Hematopoietic multipotent progenitor cell treated with erythropoietin and hydrocortisone succinate and interleukin-3 and kit ligand, for 17 days (in vitro differentiated cells): ENCODE measurements at places on chromosomes 12 and 14.
A peak's percentile ranks its signal among the peaks of the same experiment; 100 is the strongest.

DNA sequence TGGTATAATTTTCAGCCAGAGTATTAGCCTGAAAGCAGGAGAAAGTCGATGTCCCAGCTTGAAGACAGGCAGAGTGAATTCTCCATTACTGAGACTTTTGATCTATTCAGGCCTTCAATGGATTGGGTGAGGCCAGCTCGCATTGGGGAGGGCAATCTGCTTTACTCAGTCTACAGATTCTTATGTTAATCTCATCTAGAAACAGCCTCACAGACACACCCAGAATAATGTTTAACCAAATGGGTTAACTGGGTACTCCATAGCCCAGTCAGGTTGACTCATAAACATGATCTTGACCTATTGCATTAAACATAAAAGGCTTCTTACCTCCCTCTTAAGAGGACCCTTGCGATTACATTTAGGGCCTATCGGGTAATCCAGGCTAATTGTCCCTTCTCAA lies 118.0 kb downstream of the KTN1 start:
- DNase-seq, result no peak

DNA sequence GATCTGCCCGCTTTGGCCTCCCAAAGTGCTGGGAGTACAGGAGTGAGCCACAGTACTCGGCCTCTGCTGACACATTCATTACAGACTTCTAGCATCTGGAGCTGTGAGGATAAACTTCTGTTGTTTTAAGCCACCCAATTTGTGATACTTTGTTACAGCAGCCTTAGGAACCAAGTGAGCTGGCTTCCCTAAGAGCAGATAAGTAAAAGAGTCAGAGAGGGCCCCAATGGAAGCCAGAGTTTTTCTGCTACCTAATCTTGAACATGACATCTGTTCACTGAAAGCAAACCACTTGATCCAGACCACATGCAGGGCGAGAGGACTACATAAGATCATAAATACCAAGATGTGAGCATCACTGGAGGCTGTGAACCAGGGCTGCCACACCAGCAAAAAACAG lies 3.7 kb upstream of the MAPKAPK5 start:
- no peak for DNase-seq

DNA sequence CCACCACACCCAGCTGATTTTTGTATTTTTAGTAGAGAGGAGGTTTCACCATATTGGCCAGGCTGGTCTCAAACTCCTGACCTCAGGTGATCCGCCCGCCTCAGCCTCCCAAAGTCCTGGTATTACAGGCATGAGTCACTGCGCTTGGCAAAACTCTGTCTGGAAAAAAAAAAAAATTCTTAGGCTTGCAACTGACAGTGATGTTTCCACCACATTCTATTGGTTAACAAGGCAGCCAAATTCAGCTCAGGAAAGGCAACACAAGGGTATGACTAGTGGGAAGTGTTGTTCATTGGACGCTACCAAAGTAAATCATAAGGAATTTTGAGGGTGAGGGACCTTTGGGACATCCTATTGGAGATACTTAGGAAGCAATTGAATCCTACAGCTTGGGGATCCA lies 2.9 kb upstream of the SBNO1 start:
- DNase-seq, result no peak

GRCh38 chr12:116533343-116534251 lies 25.6 kb upstream of the MAP1LC3B2 start:
- peak; percentile 80 for DNase-seq

- DNase-seq, result no peak
These were observed 27.3 kb downstream of the SLC25A47 start for GRCh38 chr14:100350276-100350926.

- no peak for DNase-seq
These were observed 877.7 kb downstream of the SLC6A15 start for GRCh38 chr12:84034871-84035270.

DNA sequence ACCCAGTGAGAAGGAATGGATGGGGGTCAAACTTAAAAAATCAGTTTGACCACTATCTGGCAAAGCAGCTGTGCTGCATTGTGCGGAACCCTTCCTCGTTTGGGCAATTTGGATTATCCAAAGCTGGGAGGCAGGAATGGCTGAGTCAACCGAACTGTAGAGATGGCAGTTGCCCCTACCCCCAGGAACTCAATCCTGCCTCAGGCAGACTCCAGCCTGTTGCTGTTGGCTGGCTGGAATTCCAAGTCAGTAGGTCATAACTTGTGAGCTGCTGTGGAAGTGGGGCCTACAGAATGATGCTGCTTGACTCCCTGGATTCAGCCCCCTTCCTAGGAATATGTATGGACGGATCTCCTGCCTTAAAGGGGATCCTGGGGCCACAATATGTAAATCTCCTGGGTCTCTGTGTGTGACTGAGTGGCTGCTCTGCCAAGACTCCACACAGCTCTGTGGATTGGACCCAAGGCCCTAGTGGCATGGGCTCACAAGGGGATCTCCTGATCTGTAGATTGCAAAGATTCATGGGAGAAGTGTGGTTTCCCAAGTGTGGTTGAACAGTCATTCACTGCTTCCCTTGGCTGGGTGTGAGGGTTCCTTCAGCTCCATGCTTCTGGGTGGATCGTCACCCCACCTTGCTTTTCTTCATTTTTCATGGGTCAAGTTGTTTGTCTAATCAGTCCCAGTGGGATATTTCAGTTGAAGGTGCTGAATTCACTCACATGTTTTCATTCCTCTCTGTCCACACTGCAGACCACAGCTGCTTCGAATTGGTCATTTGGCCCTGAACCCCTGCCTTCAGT lies 19.2 kb downstream of the LUM start:
- no peak for DNase-seq

- DNase-seq, result no peak
These were observed 6.6 kb downstream of the P2RX7 start for GRCh38 chr12:121139286-121139685.

- DNase-seq, result no peak
These were observed 292.3 kb downstream of the FUT8 start for GRCh38 chr14:65704850-65705249.

DNA sequence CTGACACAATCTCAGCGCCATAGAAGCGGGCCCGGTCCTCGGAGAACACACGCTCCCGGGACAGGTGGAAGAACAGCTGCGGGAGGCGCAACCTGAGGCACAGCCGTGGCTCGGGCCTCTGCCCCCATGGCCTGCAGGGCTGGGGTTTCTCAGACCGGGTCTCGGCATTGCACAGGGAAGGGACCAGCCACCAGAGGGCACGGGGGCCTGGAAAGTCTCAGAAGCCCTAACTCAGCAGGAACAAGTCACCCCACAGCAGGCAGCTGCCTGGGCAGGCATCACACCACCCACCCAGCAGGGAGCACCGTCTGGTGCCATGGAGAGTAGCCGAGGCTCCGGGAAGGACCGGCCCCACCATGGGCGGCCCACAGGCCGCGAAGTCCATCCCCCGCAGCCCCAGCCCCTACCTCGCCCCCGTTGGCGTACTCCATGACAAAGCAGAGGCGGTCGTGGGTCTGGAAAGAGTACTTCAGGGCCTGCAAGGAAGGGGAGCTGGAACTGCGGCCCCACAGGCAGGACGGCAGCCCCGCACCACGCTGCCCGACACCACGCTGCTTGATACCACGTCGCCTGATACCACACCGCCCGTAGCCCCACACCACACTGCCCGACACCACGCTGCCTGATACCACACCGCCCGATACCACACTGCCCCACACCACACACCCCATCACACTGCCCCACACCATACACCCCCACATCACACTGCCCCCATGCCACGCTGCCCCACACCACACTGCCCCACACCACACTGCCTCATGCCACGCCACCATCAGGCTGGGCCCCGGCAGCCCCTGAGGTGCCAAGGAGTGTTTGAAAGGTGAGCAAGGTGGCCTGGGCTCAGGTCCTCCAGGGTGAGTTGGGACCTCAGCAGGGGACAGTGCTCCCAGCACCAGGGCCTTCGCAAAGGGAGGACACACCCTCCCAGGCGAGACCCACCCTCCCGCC lies 20.8 kb downstream of the SIVA1 start:
- DNase-seq, result no peak

GRCh38 chr12:117592588-117593305 lies 231.3 kb upstream of the NOS1 start:
- DNase-seq, result no peak

- no peak for DNase-seq
These were observed 99.3 kb downstream of the RAD51B start for GRCh38 chr14:67918838-67919237.
